Natural killer cell treated with Interleukin-12 subunit alpha and Interleukin-12 subunit beta and Interleukin-15 and Interleukin-18, amount 100 ng/mL, for 72 hours (primary cell): ENCODE measurements at places on chromosomes 5 and 9.

GRCh38 chr5:1752881-1753280, 46.8 kb downstream of the MRPL36 start:
- no peaks in the 10 kb centered on the region for H3K36me3 ChIP-seq
- no peak overlapping the region for H3K4me3 ChIP-seq
- no peak for DNase-seq
- no peaks in the 10 kb centered on the region for H3K27me3 ChIP-seq
- no peaks in the 10 kb centered on the region for H3K4me1 ChIP-seq

DNA sequence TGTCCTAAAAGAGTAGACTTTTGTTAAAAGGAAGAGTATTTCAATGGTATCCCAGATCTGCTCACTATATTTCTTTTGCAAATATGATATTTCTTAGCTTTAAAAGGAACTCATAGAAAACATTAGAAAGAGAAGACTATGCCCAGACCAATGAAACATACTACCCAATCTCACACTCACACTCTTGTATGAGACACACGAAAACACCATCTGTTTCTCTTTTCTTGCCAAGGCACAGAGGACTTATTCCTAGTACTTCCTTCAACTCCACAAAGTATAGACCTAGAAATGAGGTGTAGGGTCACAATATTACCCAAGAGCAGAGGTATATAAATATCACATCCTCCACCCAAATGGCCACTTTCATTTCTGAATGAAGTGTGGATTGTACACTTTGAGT, 292.4 kb upstream of the ACO1 start:
- no peak for DNase-seq
- H3K27me3 ChIP-seq, result no peaks in the 10 kb centered on the region
- peaks cover 4% of the 10 kb centered on the region for H3K36me3 ChIP-seq

GRCh38 chr5:170388818-170389549, at the start of gene KCNMB1:
TSS of gene KCNMB1 (minus strand) at chr5:170389367. CDS start at chr5:170385447, 3,920 bp downstream.
- H3K4me1 ChIP-seq, result peaks cover 4% of the 10 kb centered on the region
- H3K36me3 ChIP-seq, result no peaks in the 10 kb centered on the region
- peaks cover 8% of the 10 kb centered on the region for H3K27me3 ChIP-seq

- no peaks in the 10 kb centered on the region for H3K27me3 ChIP-seq
- H3K4me3 ChIP-seq, result no peak overlapping the region
- H3K4me1 ChIP-seq, result peaks cover 29% of the 10 kb centered on the region
- no peak for DNase-seq
- H3K36me3 ChIP-seq, result no peaks in the 10 kb centered on the region
- no peak overlapping the region for H3K27ac ChIP-seq
Measured at GRCh38 chr9:124303762-124304161, 46.0 kb downstream of the NEK6 start.
